Germinal center (tissue), 1 donor: ENCODE measurements at places on chromosomes 12 and 14.

DNA sequence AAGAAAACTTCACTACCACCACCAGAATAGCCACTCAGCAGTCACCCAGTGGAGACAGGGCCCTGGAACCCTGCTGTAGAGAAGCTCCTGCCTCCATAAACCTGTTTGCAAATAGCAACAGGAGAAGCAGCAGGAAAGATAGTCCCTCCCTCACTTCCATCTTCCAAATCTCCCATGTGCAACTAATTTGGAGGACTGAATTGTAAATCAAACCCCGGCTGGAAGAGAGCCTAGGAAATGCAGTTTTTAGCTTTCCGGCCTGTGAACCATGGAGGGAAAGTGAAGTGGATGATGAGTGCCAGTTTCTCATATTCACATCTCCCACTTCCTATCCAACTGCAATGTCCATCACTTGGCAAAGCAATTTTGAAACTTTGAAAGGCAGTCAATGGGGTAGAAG, 167.2 kb upstream of the FRMD6 start:
- DNase-seq, result no peak

DNA sequence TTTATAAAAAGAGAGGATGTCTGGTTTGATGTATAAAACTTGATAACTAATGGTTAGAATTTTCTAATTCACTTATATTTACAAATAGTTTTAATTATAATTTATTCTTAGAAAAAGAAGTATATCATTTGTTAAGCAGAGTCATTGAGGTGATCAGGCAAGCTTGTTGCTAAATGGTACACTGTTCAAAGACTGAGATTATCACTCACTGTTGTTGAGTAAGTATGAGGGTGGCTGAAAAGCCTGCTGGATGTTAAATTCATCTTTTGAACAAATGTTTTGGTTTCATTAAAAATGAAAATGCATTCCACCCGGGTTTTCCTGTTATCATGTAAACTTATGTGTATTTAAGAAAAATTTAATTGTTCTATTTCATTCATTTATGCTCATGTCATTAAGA, 451.8 kb downstream of the ADAMTS20 start:
- DNase-seq, result no peak

DNA sequence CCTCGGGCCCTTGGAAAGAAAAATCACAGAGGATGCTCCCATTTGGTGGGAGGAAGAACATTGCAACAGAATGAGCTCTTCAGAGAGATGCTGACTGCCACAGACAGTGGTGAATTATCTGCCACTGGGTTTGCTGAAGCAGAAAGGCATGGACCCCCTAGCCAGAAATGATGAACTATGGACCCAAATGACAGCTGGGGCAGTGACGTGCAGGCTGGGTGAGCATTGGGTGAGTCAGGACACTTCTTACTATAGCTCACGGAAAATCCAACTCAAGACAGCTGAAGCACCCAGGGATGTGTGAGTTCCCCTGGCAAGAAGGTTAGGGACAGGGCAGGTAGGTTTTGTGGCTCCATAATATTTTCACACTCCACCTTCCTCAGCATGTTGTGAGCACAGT, 993.2 kb downstream of the BCL11B start:
- DNase-seq, result no peak

GRCh38 chr12:53748072-53748840, 3.5 kb downstream of the CISTR start:
- no peak for DNase-seq

DNA sequence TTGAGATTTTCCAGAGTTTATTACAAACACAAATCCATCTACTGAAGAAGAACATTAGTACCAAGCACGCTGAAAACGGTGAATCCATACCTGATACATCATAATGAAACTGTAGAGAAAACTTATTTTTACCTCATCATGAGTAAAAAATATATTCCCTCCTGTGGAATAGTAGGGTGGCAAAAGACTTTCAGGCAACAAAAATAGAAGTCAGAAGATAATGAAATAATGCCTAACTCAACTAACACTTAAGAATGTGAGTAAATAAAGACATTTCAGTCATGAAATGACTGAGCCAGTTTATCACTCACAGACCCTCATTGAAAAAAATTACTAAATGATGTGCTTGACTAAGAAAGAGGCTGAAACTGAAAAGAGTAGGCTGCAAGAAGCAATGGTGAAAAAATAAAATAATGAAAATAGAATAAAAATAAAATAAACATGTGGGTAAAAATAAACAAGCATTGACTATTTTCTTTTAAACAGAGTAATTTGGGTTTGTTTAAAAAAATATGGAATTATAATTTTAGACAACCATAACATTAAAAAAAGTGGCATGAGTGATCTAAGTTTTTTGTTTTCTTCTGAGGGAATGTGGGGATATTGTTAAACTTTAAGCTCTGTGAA, 148.6 kb downstream of the ASCL1 start:
- no peak for DNase-seq

DNA sequence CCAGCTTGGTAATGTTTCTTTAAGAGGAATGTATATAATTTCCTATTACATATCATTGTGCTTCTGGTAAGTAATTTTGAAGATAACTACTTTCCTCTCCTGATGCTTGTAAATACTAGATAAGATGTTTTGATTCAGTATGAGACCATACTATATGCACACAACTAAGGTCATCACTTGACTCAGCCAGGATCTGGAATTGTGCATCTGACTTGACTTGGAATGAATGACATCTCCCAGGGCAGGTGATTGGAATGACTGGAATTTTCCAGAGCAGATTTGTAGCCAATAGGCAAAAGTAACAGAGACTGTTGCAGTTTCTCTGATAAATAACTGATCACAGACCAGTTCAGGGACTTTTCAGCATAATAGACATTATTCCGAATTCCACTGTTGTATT, 11.1 kb downstream of the BEST3 start:
- no peak for DNase-seq

- DNase-seq, result no peak
Measured at GRCh38 chr12:80798281-80798680, 81.6 kb downstream of the MYF5 start.

DNA sequence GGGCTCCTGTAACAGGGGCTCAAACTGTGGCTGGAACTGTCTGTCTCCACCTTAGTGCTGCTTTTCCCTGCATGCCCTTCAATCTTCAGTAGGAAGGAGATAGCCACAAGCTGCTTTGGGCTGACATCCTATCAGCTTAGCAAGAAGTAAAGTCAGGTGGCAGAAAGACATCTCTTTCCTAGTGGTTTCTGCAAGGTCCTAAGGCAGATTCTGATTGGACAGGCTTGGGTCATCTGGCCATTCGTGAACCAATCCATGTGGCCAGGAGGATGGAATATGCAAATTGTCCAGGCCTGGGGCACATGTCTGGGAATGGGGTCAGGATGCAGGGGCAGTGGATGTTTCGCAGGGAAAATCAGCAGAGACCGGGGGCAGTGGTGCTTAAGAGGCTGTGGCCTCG, 5.2 kb downstream of the RITA1 start:
- DNase-seq, result no peak

GRCh38 chr12:116624516-116624915, 65.3 kb downstream of the MAP1LC3B2 start:
- DNase-seq, result no peak

DNA sequence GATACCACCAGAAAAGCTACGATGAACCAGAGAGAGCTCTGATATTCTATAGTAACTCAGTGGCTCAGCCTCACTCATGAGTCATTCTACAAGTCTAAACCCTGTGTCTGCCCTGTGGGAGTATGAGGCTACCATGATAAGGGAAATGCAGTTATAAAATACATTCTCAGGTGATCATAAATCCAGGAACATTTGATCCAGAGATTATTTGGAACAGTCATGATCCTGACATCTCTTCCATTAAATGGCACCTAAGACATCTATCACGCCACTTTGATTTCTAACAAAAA, 202.6 kb upstream of the RASSF8 start:
- DNase-seq, result no peak

- no peak for DNase-seq
Measured at GRCh38 chr14:76829013-76829365, 2.8 kb downstream of the LRRC74A start.

DNA sequence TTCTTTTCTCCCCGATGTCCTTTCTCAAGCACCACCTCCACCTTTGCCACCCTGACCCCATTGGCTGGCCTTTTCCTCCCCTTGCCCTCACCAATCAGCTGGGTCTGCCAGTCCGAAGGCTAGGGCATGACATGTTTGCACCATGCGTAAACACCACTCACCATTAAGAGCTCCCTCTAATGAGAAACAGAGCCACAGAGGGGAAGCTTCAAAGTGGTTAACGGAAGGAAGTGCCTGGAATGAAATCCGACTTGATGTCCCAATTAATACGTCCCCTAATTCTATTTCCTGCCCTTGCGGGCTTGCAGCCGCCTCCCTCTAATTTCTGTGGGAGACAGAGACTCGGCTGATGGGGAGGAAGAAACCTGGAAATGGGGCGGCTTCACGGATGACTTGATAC, 318.5 kb upstream of the TBX3 start:
- no peak for DNase-seq

- no peak for DNase-seq
Measured at GRCh38 chr14:94696518-94696917, 73.4 kb downstream of the GSC start.

DNA sequence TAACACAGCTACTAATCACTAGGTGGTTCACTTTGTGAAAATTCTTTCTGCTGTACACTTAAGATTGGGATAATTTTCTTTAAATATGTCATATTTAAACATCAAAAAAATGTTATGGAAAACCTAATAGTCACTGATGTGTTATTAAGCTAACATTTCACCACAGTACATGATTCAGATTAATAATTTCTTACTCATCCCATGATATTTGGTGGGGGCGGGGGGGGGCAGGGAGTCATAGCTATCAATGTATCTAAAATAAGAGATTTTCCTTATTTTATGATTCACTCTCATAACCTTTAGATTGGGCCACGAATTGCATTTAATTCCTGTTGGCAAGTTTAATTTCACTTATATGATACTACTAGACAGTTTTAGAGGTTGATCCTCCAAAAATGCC, 88.8 kb downstream of the KCNH5 start:
- DNase-seq, result no peak

- no peak for DNase-seq
Measured at GRCh38 chr12:66025477-66025876, 105.1 kb downstream of the LLPH start.

- no peak for DNase-seq
Measured at GRCh38 chr14:25389948-25390347, 340.0 kb upstream of the STXBP6 start.

DNA sequence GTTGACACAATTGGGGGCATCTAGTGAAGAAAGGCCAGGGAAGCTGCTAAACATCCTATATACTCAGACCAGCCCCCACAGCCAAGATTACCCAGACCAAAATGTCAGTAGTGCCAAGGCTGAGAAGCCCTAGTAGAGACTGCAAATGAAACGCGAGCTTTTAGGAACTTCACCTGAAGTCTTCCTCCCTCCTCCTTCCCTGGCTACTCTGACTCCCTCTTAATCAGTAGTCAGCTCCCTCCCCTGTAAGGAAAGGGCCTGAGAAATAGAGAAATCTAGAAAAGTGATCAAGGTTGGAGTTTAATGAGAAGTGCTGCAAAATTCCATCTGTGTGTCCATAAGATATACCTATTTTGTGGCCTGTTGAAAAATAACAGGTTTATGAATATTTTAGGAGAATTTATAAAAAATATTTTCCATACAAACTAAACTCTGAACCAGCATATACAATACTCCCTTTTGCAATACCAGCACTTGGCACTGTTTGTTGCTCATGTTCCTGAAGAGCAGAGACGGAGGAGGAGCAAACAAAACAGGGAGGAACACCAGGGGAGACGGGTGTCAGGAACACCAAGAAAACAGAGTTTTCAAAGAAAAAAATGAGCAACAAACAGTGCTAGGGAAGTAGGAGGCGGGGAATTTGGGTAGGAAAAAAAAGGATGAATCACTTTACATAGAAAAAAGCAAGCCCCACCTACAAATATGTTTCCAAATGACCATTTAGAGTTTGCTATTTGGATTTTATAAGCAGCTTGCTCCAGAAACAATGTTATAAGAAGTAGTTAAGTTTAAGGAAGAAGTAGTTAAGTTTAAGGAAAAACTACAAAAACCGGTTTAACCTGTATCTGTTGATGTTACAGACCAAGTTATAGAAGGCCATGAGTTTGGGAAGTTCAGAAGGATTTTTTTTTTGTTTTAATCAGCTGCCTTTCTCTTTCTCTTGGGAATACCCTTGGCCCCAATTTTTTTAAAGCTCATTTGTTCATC, 282.1 kb upstream of the GRIP1 start:
- no peak for DNase-seq
